Esophagus squamous epithelium (tissue), 5 donors: ENCODE measurements at places on chromosomes 13 and 19. TPM values are rescaled to one million over a fixed set of nuclear protein-coding genes. Genes with fewer than 3 reads are reported as not detected.

Gene DMWD
- 9.1 TPM for total RNA-seq

DNA sequence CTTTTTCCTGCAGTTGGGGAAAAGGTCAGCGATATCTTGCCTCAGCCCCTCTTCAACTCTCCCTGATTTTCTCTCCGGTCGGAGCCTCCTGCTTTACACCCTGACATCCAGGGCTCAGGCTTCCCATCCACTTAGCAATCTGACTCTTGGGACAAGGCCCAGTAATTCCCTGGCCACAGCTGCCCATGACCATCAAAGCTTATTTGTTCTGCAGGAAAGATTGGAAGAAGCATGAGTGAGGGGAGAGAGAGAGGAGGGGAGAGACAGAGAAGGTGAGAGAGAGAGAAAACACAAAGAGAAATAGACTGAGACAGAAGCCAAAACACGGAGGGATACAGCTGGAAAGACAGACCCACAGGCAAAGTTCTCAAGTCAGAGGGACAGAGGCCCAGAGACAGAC is 13.7 kb downstream of the SYT3 start:
- DNase-seq, result no peak

DNA sequence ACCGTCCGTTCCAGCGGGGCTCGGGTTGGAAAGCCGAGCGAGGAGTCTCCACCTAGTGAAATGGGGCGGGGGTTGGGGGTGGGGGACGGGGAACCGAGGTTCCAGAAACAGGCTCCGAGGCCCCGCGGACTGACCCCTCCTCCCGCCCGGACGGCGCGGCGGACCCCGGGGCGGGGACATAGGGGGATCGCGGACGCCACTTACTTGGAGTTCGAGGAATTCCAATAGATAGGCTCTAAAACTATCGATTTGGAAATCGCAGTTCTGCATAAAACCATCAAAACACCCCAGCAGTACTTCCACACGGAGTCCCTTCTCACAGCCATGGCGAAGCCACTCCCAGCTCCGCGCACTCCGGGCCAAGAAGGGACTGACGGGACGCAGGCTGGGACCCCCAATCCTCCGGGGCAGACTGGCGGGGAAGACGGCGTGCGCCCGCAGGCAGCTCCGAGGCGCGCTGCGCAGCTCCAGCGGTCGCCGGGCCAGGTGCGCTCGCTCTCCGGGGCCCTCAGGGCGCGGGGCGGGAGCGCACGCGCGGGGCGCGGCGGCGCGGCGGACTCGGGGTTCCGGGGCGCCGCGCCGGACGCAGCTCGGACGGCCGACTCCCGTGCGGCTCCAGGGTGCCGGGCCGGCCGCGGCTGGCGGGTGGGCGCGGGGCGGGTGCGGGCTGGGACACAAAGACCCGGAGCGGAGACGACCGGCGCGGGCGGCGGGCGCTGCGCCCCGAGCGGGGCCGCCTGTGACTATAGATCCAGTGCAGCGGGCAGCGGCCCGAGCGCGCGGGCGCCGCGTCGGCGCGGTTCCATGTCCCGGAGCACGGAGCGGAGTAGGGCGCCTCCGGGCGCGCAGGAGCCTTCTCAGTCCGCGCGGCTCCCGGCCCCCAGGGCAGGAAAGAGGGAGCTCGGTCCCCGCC is 567 bp downstream of the EFNB2 start:
- DNase-seq, result no peak

Gene FGF21
- total RNA-seq, result not detected

DNA sequence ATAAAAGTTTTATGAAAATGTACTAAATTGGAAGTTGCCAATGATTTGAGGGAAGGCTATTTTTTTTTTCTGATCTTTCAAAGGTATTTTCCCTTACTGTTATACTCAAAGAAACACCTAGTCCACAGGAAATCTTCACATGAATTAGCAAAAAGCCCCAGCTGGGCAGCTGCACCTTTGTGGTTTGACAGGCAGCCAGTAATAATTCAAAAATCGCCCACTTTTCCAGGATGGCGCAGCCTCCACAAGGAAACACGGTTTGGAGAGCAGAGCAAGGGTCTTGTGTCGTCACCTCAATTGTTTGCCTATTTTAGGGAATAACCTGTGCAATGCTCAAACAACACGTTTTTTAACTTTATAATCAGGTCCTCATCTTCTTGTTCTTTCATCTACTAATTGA is 324.9 kb upstream of the GPC6 start:
- DNase-seq, result no peak

Gene ZFP28
- total RNA-seq, result 1.3 TPM

GRCh38 chr19:4847190-4847973 is 15.9 kb upstream of the TICAM1 start:
- no peak for DNase-seq

GRCh38 chr19:3175781-3176714 is 2.5 kb upstream of the S1PR4 start:
- DNase-seq, result no peak

GRCh38 chr13:106440866-106441265 is 94.6 kb downstream of the EFNB2 start:
- no peak for DNase-seq

Gene SYNGR4
- total RNA-seq, result not detected

- no peak for DNase-seq
These were observed 2.9 kb downstream of the NUMBL start for GRCh38 chr19:40687525-40688016.

DNA sequence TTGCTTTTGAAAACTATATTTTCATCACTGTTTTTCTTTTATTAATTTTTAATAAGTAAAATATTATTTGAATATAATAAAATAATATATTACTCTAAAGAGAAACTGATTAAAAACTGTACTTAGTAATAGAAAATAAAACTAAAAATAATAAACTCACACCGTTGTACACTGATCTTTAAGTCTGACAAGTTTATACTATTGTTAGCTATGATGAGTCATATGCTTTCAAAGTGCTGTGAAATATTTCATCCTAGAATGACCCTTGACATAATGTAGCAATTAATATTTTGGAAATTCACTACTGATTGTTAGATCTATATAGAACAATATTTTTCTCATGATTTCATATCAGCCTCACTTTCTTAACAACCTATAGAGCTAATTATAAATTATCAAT is 1040.6 kb upstream of the SPRY2 start:
- DNase-seq, result no peak

- no peak for DNase-seq
These were observed 836 bp upstream of the BST2 start for GRCh38 chr19:17406046-17406886.

DNA sequence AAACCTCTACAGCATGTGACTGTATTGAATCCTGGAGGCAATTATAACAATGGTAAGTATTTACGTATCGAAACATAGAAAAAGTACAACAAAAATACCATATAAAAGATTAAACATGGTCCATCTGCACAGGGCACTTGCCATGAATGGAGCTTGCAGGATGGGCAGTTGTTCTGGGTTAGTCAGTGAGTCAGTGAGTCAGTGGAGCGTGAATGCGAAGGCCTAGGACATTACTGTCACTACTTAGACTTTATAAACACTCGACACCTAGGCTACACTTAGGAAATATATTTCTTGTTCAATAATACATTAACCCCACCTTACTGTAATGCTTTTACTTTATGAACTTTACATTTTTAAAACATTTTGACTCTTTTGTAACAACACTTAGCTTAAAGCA is 35.6 kb upstream of the TMTC4 start:
- no peak for DNase-seq

Gene GJB6
- 460 TPM for total RNA-seq

Gene CBLC
- total RNA-seq, result 75.7 TPM

- no peak for DNase-seq
These were observed 6.1 kb upstream of the KANK2 start for GRCh38 chr19:11203194-11204075.

- no peak for DNase-seq
These were observed 11.5 kb downstream of the CCDC124 start for GRCh38 chr19:17944301-17944700.

Gene LGALS14
- not detected for total RNA-seq

- DNase-seq, result no peak
These were observed 636.2 kb upstream of the KLF12 start for GRCh38 chr13:74770361-74770760.

- no peak for DNase-seq
These were observed 19.4 kb downstream of the NKPD1 start for GRCh38 chr19:45141203-45141900.

Gene S1PR4
- total RNA-seq, result 2.0 TPM

GRCh38 chr13:110540871-110541525 is 20.5 kb downstream of the RAB20 start:
- no peak for DNase-seq

GRCh38 chr19:57712222-57712621 is 3.2 kb upstream of the ZNF154 start:
- DNase-seq, result no peak

DNA sequence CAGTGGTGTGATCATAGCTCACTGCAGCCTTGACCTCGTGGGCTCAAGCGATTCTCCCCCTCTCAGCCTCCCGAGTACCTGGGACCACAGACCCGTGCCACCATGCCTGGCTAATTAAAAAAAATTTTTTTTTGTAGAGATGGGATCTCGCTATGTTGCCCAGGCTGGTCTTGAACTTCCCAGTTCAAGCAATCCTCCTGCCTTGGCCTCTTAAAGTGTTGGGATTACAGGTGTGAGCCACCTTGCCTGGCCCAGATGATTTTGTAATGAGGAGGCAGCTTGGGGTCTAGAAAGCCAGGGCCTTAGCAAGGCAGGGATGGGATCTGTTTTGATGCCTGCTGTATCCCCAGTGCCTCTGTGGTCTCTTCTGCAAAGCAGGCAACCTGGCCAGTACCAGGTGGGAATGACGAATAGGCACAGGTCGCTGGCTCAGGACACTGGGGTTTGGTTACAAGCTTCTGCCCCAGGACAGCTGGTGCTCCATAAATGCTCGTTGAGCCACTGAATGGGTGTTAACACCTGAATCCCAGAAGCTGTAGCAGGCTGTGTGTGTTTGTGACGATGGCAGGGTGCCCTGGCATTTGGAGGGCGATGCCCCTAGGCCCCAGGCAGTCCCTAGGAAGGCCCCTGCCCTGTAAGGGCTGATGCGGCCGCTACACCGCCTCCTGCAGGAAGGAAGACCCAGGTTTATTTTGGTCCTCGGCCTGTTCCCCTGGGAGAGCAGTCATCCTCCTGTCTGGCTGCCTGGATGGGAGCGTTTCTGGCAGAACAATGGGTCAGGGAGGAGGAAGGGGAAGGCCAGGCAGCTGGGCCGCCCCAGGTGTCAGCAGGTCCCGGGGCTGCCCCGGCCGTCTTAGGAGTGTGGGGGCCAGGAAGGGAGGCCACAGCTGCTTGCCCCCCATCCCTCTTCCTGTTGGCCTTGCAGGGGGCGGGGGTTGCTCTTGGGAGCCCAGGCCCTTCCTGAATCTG is 8.6 kb downstream of the TNFAIP8L1 start:
- no peak for DNase-seq

- DNase-seq, result no peak
These were observed 227.8 kb upstream of the MAB21L1 start for GRCh38 chr13:35704331-35704730.

Gene COPE
- 245 TPM for total RNA-seq

GRCh38 chr13:114313061-114313860 is 1.0 kb upstream of the CHAMP1 start:
- DNase-seq, result no peak

GRCh38 chr13:93861818-93862217 is 617.7 kb downstream of the DCT start:
- no peak for DNase-seq

Gene SF3A2
- total RNA-seq, result 19.3 TPM

Gene PDX1
- not detected for total RNA-seq

Gene EDNRB
- total RNA-seq, result 1.6 TPM

- no peak for DNase-seq
These were observed 863 bp downstream of the AURKC start for GRCh38 chr19:57231686-57232085.

DNA sequence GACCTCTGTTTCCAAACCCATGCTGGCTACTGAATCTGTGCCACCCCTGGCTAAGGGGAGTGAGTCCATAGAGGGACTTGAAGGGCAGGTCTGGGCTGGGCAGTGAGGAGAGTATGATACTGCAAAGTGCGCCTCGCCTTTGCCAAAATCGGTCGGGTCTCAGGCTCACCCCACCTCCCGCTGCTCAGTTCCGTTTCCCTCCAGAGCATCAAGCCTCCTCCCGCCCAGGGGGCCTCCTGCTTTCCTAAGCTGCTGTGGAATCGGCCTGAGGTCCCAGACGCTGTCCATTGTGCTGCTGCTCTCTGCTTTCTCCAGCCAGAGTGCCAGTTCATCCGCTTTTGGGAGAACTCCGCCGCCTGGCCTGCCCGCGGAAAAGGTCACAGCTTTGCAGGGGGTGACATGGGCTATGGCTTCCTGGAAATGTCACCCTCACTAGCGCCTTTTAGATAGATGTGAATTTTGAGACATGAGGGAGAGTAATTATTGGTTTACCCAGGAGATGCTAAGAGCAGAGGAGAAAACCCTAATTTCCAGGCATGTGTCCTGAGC is 1418.4 kb downstream of the UQCRFS1 start:
- DNase-seq, result no peak

- DNase-seq, result no peak
These were observed 10.7 kb downstream of the ZNF846 start for GRCh38 chr19:9757544-9758501.

Gene OR7A10
- not detected for total RNA-seq
